ENCODE measurements at places on chromosomes 6 and 20.
A peak's percentile ranks its signal among the peaks of the same experiment; 100 is the strongest.

DNA sequence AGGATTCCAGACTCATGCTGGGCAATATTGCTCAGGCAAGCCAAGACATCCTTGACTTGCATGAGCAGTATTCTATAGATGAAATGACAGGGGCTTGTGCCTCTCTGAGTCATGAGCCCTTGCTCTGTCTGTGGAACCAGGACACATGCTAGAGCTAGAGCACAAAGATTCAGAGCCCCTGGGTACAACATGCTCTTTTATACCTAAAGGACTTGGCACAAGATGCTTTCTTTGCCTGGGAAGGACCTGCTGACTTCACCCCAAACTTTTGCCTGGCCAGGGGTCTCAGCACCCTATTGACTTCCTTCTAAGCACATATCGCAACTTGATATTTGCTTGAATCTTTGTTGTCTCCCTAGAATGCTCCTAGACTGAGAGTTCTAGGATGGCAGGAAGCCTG is 27.4 kb downstream of the TGM6 start:
- DNase-seq: peak; percentile 80

DNA sequence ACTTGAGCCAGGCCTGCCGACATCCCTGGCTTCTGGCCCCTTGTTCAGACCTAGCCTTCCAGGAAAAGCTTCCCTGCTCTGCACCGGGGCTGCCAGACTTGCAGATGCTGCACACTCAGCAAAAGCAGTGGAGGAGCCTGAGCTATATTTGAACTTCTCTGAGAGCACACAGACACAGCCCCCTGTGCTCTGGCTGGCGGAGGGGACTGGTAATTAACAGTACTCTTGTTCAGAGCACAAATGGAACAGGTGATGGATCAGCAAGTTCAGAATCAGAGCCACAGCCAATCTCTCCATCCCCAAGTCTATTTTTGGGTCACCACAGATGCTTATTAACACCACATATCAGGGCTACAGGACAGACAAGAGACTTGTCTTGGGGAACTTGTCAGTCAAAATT is 27.6 kb upstream of the RIMS4 start:
- peak; percentile 60 for DNase-seq

- DNase-seq: no peak
These were observed 2.6 kb upstream of the BPI start for GRCh38 chr20:38301309-38301708.

DNA sequence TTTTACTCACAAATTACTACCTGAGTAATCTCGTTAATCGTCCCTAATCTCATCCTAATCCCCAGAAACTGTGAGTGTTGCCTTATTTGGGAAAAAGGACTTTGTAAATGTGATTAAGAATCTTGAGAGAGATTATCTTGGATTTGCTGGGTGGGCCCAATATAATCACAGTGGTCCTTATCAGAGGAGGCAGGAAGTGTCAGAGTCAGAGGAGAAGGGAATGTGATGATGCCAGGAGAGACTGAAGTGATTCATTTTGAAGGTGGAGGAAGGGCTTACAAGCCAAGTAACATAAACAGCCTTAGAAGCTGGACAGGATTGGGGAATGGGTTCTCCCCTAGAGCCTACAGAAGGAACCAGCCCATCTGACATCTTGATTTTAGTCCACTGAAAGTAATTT is 16.7 kb downstream of the RPP21 start:
- DNase-seq: no peak

GRCh38 chr20:32110727-32111126 is 1.2 kb downstream of the TM9SF4 start:
- no peak for DNase-seq

DNA sequence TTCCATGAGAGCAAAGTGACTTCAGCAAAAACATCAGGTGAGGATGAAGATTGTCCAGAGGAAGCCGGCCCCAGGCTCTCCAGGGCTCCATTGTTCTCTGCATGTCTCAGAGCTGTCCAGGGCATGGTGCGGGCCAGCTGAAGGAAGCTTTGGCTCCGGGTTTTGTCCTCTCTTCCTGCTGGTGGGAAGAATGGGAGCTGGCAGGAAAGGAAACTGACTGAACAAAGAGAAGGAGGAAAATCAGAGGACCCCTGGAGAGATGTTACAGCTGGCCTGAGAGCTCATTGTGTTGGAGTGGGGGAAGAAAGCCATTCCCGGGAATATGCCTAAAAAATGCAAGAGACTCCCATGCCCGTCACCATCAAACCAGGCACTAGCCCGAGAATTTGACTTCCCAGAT is 27.1 kb downstream of the PRND start:
- DNase-seq: no peak

GRCh38 chr20:58173930-58174707 is 54.3 kb downstream of the ANKRD60 start:
- DNase-seq: no peak

- DNase-seq: no peak
These were observed 11.0 kb upstream of the FBXL4 start for GRCh38 chr6:98958776-98959175.

GRCh38 chr20:15496501-15497039 is 1076.7 kb downstream of the KIF16B start:
- no peak for DNase-seq
